ENCODE measurements at places on chromosomes 12 and 14. TPM values are rescaled to one million over a fixed set of nuclear protein-coding genes. Genes with fewer than 3 reads are reported as not detected.

GRCh38 chr12:49091836-49092085, 2.8 kb downstream of the DHH start:
- DNase-seq = no peak

GRCh38 chr14:51602310-51602709, 49.4 kb upstream of the FRMD6 start:
- no peak for DNase-seq

DNA sequence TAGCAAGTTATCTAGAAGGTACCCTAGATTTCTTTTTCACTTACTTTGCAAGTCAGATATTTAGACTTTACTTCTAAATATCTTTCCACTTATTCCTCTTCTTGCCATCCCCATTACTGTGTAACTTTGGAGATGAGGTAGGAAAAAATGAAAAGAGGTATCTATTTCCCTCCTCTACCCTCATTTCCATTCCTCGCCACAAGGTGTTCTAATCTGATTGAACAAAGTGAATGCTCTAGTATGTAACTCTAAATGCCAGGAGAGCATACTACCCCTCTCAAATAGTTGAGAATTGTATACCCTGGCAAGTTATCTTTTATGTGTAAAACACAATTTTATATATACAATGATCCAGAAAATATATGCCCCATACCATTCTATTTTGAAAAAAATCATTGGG, 1.7 kb upstream of the LDHB start:
- DNase-seq = no peak

DNA sequence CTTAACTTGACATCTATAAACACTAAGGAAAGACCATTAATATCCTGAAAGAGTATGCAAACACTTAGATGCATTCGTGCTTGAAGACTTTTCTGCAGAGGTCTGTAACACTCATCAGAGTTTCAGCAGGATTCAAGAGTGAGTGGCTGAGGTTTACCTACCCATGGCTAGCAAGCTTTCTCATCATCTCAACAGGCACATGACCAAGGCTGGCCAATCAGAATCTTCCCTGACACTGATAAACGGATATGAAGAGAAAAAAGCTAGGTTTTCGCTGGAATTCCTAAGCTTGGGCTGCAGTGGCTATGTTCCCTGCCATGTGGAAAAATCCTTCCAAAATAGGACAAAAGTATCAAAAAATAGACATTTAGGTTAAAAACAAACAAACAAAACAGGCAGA, 162.1 kb upstream of the USP15 start:
- no peak for DNase-seq

- DNase-seq = peak; percentile 88
These were observed 40.0 kb upstream of the SRSF5 start for GRCh38 chr14:69726761-69727511.

DNA sequence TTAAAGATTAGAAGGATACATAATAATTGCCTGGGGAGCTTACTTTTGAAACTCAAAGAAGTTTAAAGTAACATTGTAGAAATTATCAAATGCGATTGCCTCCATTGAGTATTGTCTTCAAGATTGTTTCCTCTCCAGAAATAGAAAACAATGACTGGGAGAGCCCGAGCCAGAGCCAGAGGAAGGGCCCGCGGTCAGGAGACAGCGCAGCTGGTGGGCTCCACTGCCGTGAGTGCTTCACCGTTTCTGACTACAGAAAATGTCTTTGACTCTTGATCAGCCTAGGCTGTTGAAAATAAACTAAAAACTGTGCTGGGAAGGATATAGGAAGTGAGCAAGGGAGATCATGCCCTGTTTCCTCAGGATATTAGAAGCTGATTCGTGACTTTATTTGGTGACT, 4.8 kb downstream of the PIWIL1 start:
- no peak for DNase-seq

Gene TMEM132D
- total RNA-seq = not detected

Gene MYRFL
- total RNA-seq = 0.69 TPM

All from endothelial cell (in vitro differentiated cells).